Fibroblast of pulmonary artery (primary cell): ENCODE measurements at places on chromosomes 11 and 22.

GRCh38 chr11:120144501-120144900, 6.6 kb upstream of the TRIM29 start:
- DNase-seq, result no peak

GRCh38 chr11:45885921-45886721, 670 bp downstream of the MAPK8IP1 start:
- DNase-seq, result no peak

DNA sequence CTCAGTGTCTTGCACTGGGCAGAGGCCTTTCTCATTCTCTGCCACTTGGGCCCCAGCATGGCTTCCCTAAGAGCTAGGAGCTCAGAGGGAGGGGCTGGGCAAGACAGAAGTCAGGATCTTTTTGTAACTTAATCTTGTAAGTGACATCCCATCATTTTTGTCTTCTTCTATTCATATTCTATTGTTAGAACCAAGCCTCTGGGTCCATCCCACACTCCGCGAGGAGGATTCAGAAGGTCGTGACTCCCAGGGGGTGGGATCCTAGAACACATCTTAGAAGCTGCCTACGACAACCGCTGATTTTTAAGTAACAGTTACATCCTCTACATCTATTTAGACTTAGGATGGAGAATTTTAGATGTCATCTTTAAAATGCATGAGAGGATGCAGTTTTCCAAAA, 1.5 kb upstream of the IL17RA start:
- no peak for DNase-seq

DNA sequence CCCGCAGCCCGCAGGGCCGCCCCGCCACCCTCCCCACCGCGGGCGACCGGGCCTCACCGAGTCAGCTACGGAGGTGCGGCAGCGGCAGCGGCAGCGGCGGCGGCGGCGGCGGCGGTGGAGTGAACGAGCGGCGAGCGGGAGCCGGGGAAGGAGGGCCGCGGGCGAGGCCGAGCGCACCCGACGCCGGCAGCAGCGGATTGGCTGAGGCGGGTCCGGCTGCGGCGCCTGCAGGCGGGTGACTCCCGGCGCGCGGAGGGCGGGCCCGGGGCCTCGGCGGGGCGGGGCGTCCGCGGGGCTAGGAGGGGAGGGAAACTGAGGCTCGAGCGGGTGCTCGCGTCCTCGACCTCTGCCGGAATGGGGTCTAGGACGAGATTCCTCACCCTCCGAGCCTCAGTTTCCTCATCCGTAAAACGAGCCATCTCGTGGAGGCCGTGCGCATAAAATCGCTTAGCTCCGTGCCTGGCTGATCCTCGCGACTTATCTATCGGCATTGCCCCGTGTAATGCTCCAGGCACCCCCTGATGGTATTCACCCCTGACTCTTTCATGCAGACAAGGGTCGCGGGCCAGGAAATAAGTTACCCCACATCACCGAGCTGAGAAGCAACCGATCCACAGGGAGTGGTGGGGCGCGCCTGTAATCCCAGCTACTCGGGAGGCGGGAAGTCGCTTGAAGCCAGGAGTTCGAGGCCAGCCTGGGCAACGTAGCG, at the start of gene CPT1A:
TSS of gene CPT1A (minus strand) at position 199 of the 709 bp plus-strand sequence. CDS start 26,442 bp downstream, outside the sequence.
- peak; percentile 75 for DNase-seq

DNA sequence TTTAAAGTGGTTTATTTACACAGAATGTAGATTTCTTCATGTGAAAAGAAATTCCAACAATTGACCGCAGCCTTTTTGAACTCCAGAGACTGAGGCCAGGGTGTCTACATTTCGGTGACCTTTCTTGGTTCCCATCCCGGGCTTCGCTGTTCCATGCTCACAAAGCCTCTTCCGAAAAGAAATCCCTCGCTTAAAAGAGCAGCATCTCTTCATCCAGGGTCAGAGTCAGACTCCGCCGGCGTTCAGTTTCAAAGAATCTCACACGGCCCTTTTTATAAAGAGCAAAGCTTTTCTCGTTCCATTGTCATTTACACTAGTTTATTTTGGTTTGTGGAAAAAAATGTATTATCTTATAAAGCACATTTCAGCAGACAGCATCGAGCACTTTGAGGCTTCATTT, 530.6 kb upstream of the B3GAT1 start:
- no peak for DNase-seq
